Body of pancreas (tissue), 4 donors: ENCODE measurements at places on chromosomes 7 and 10. TPM values are rescaled to one million over a fixed set of nuclear protein-coding genes. Genes with fewer than 3 reads are reported as not detected.

GDF2 gene
- not detected for total RNA-seq

SLC13A1 gene
- total RNA-seq = under 0.01 TPM

SPDYE11 gene
- not detected for total RNA-seq

FAM13C gene
- 5.4 TPM for total RNA-seq

PODXL gene
- total RNA-seq = 36.9 TPM

LRIT1 gene
- not detected for total RNA-seq

SPDYE5 gene
- total RNA-seq = not detected

VKORC1L1 gene
- 18.8 TPM for total RNA-seq

ANKRD61 gene
- not detected for total RNA-seq

DNA sequence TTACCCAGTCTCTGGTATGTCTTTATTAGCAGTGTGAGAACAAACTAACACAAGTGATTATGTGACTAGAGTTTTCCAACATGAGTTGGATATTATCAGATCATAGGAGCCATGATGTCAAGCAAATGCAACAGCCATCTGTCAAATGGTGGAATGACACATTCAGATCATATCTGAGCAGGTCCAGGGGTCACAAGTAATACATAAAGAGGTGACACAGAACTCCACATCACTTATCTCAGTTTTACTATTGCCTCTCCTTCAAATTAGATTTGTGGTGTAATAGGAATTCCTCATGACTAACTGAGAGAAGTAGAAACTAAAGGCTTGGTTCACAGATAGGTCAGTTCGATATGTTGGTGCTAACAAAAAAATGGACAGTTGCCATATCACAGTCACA is 12.2 kb upstream of the SAMD9L start:
- no peak for DNase-seq
- H3K4me3 ChIP-seq = no peak overlapping the region
- H3K27me3 ChIP-seq = no peaks in the 10 kb centered on the region
- no peaks in the 10 kb centered on the region for H3K36me3 ChIP-seq

GRCh38 chr10:36888925-36889573 is 236.3 kb upstream of the ANKRD30A start:
- peak; percentile 30 for DNase-seq
- H3K27ac ChIP-seq = no peak overlapping the region
- H3K4me3 ChIP-seq = no peak overlapping the region
- no peaks in the 10 kb centered on the region for H3K27me3 ChIP-seq
- H3K4me1 ChIP-seq = no peaks in the 10 kb centered on the region
- H3K36me3 ChIP-seq = no peaks in the 10 kb centered on the region

- H3K36me3 ChIP-seq = no peaks in the 10 kb centered on the region
These were observed 736.9 kb downstream of the PARD3 start for GRCh38 chr10:34078017-34078744.

GRCh38 chr7:124440081-124440480 is 325.5 kb downstream of the GPR37 start:
- H3K27me3 ChIP-seq = no peaks in the 10 kb centered on the region
- no peak overlapping the region for H3K4me3 ChIP-seq
- no peaks in the 10 kb centered on the region for H3K4me1 ChIP-seq
- no peak overlapping the region for H3K27ac ChIP-seq
- no peaks in the 10 kb centered on the region for H3K36me3 ChIP-seq

GRCh38 chr7:31885171-31885570 is 185.0 kb downstream of the PDE1C start:
- H3K27me3 ChIP-seq = no peaks in the 10 kb centered on the region
- H3K4me1 ChIP-seq = no peaks in the 10 kb centered on the region
- no peak overlapping the region for H3K27ac ChIP-seq
- no peak for DNase-seq

GRCh38 chr10:29174389-29174788 is 114.5 kb upstream of the LYZL1 start:
- no peak for DNase-seq
- no peaks in the 10 kb centered on the region for H3K4me1 ChIP-seq
- no peak overlapping the region for H3K27ac ChIP-seq
- H3K27me3 ChIP-seq = no peaks in the 10 kb centered on the region
- no peak overlapping the region for H3K4me3 ChIP-seq
- no peaks in the 10 kb centered on the region for H3K36me3 ChIP-seq

DNA sequence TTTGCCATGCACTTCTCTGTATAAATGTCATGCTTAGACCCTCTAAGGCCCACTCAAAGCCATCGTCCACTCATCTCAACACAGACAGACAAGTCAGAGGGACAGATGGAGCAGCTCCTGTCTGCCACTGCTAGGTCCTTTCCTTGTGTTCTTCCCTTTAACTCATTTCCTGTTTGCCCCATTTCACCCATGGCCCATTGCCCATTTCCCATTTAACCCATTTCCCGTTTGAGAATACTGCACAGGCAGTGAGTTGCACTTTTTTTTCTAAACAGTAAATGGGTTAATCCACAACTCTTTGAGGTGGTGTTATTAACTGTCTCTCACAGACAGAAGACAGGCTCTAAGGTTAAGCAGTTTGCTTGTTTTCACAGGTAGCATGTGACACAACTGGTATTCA is 179.3 kb downstream of the NPSR1 start:
- H3K36me3 ChIP-seq = no peaks in the 10 kb centered on the region
- H3K4me1 ChIP-seq = no peaks in the 10 kb centered on the region
- no peaks in the 10 kb centered on the region for H3K27me3 ChIP-seq
- no peak overlapping the region for H3K27ac ChIP-seq
- no peak for DNase-seq
- H3K4me3 ChIP-seq = no peak overlapping the region

GRCh38 chr10:77149706-77150105 is 487.9 kb downstream of the KCNMA1 start:
- H3K36me3 ChIP-seq = no peaks in the 10 kb centered on the region
- H3K4me3 ChIP-seq = no peak overlapping the region
- no peaks in the 10 kb centered on the region for H3K4me1 ChIP-seq
- no peaks in the 10 kb centered on the region for H3K27me3 ChIP-seq

- no peaks in the 10 kb centered on the region for H3K27me3 ChIP-seq
- H3K27ac ChIP-seq = no peak overlapping the region
- H3K4me1 ChIP-seq = no peaks in the 10 kb centered on the region
These were observed 16.8 kb downstream of the APBB1IP start for GRCh38 chr10:26454891-26455290.

GRCh38 chr7:19971956-19972355 is 198.5 kb upstream of the TMEM196 start:
- H3K27me3 ChIP-seq = no peaks in the 10 kb centered on the region
- H3K4me3 ChIP-seq = no peak overlapping the region
- DNase-seq = no peak
- H3K4me1 ChIP-seq = no peaks in the 10 kb centered on the region

GRCh38 chr7:113144817-113145216 is 26.5 kb upstream of the SMIM30 start:
- H3K27me3 ChIP-seq = no peaks in the 10 kb centered on the region
- no peak overlapping the region for H3K27ac ChIP-seq
- no peak overlapping the region for H3K4me3 ChIP-seq
- no peaks in the 10 kb centered on the region for H3K4me1 ChIP-seq

GRCh38 chr7:34225193-34225592 is 319.9 kb downstream of the BMPER start:
- no peaks in the 10 kb centered on the region for H3K4me1 ChIP-seq
- H3K4me3 ChIP-seq = no peak overlapping the region
- no peak overlapping the region for H3K27ac ChIP-seq
- no peaks in the 10 kb centered on the region for H3K36me3 ChIP-seq

- H3K27me3 ChIP-seq = no peaks in the 10 kb centered on the region
- no peak overlapping the region for H3K27ac ChIP-seq
- H3K4me3 ChIP-seq = no peak overlapping the region
- H3K36me3 ChIP-seq = peaks cover 20% of the 10 kb centered on the region
- DNase-seq = no peak
These were observed 295.9 kb downstream of the TNS3 start for GRCh38 chr7:47285860-47286491.

DNA sequence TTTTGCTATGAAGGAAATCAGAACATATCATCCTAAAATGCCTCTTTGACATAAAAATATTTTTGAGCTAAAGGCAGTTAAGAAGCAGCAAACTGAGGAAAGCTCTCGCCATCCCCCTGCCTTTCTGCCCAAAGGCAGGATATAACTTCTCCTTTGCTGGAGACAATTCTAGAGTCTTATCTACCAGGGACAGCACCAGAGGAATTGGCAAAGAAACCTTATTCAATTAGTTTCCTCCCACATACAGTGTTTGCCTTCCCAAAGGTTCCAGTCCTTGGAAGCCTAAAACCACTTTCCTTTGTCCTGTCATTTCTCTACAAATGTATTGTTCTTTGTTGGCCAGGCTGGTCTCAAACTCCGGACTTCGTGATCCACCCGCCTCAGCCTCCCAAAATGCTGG is 33.7 kb downstream of the MASTL start:
- H3K27me3 ChIP-seq = no peaks in the 10 kb centered on the region
- H3K27ac ChIP-seq = no peak overlapping the region
- no peak for DNase-seq

DNA sequence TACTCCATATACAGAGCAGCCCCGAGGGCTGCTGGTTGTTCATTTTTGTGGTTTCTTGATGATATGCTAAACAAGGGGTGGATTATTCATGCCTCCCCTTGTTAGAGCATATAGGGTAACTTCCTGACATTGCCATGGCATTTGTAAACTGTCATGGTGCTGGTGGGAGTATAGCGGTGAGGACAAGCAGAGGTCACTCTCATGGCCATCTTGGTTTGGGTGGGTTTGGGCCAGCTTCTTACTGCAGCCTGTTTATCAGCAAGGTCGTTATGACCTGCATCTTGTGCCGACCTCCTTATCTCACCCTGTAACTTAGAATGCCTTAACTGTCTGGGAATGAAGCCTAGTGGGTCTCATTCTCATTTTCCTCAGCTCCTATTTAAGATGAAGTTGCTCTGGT is 31.3 kb downstream of the GNAT3 start:
- no peaks in the 10 kb centered on the region for H3K36me3 ChIP-seq
- H3K27me3 ChIP-seq = no peaks in the 10 kb centered on the region
- no peak overlapping the region for H3K4me3 ChIP-seq
- no peak for DNase-seq
